ENCODE measurements at places on chromosomes 1 and 21. TPM values are rescaled to one million over a fixed set of nuclear protein-coding genes. Genes with fewer than 3 reads are reported as not detected.

Gene WNT2B
- total RNA-seq, result 0.40 TPM

DNA sequence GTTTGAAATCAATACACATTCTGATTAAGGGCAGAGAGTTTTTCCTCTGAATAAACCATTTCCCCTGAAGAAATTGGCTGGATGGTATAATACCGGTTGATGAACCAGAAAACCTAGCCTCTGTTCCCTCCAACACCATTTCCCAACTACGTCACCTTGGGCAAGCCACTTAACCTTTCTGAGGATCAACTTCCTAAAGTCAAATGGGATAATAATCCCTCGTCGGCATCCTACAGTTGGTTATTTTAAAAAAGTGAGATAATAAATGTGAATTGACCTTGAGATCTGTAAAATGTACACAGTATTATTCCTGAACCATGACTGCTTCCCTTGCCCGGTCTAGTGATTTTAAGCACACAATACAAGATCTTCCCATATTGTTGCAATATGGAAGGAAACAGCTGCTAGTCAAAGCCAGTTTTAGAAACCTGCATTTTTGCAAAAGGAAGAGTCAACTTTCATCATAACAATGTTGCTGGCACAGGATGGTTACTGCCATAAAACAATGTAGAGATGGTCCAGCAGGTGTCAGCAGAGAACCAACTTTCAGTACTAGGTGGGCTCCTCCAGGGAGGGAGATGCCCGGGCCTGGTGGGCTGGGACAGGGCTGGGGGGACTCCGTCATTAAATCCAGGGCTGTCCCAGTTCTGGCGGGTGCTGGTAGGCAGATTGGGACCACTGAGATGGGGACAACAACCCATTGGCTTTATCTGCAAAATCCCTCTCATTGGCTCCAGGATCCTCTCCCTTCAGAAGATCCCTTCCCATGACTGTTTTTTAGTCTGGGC lies 5.2 kb upstream of the HLX start:
- H3K4me3 ChIP-seq, result no peak overlapping the region
- H3K36me3 ChIP-seq, result no peaks in the 10 kb centered on the region
- H3K27ac ChIP-seq, result no peak overlapping the region
- peak; percentile 85 for DNase-seq
- peaks cover 5% of the 10 kb centered on the region for H3K4me1 ChIP-seq

GRCh38 chr1:29264773-29265389 lies 28.6 kb downstream of the PTPRU start:
- no peak overlapping the region for H3K27ac ChIP-seq
- H3K36me3 ChIP-seq, result peaks cover 5% of the 10 kb centered on the region

GRCh38 chr1:173249349-173249748 lies 42.2 kb upstream of the TNFSF4 start:
- H3K4me1 ChIP-seq, result no peaks in the 10 kb centered on the region
- H3K27me3 ChIP-seq, result no peaks in the 10 kb centered on the region
- no peak overlapping the region for H3K27ac ChIP-seq
- H3K4me3 ChIP-seq, result no peak overlapping the region
- no peak for DNase-seq
- H3K36me3 ChIP-seq, result no peaks in the 10 kb centered on the region

- no peaks in the 10 kb centered on the region for H3K27me3 ChIP-seq
- DNase-seq, result peak; percentile 63
- peak overlapping the region; percentile 19 for H3K27ac ChIP-seq
- H3K4me3 ChIP-seq, result peak overlapping the region; percentile 100
- H3K4me1 ChIP-seq, result peaks cover 14% of the 10 kb centered on the region
- peaks cover 10% of the 10 kb centered on the region for H3K36me3 ChIP-seq
Observed at GRCh38 chr1:109547463-109548320, 723 bp upstream of the GNAI3 start.

GRCh38 chr1:198118134-198118533 lies 38.7 kb upstream of the NEK7 start:
- no peaks in the 10 kb centered on the region for H3K36me3 ChIP-seq
- no peak overlapping the region for H3K27ac ChIP-seq
- H3K27me3 ChIP-seq, result no peaks in the 10 kb centered on the region
- H3K4me1 ChIP-seq, result no peaks in the 10 kb centered on the region

- peaks cover 54% of the 10 kb centered on the region for H3K36me3 ChIP-seq
- no peaks in the 10 kb centered on the region for H3K4me1 ChIP-seq
- H3K27ac ChIP-seq, result no peak overlapping the region
- no peaks in the 10 kb centered on the region for H3K27me3 ChIP-seq
Observed at GRCh38 chr1:234605399-234605982, 4.5 kb downstream of the IRF2BP2 start.

- H3K4me3 ChIP-seq, result peak overlapping the region; percentile 22
- H3K36me3 ChIP-seq, result peaks cover 20% of the 10 kb centered on the region
- no peak for DNase-seq
- peaks cover 40% of the 10 kb centered on the region for H3K4me1 ChIP-seq
Observed at GRCh38 chr1:33005117-33005837, 31.4 kb downstream of the AK2 start.

GRCh38 chr1:57623791-57624538 lies 200.1 kb upstream of the DAB1 start:
- no peak overlapping the region for H3K4me3 ChIP-seq
- no peaks in the 10 kb centered on the region for H3K36me3 ChIP-seq
- H3K27me3 ChIP-seq, result no peaks in the 10 kb centered on the region
- H3K27ac ChIP-seq, result no peak overlapping the region
- H3K4me1 ChIP-seq, result peaks cover 21% of the 10 kb centered on the region
- DNase-seq, result peak; percentile 63

DNA sequence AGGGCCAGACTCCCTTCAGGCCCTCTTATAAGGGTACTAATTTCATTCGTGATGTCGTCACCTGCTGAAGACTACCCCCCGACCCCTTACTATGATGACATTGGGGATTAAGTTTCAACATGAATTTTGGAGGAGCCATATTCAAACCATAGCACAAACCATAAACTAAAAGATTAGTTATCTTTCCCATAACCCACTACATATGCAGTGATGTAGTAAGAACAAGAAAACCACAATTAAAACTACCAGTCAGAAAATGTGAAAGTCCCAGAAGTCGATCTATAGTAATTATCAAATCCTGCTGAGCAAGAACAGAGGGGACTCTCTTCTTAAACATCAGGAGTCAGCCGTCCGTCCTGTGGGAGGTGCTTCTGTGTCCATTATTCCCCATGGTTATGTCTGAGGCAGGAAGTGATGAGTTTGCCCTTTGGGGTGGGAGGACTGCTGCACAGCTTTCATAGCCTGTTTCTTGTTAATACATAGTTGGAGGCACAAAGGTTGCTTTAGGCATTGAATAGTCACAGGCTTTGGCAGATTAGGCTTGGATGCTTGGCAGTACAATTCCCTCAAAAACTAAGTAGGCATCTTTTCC lies 35.9 kb upstream of the PTGFRN start:
- H3K36me3 ChIP-seq, result no peaks in the 10 kb centered on the region
- no peaks in the 10 kb centered on the region for H3K27me3 ChIP-seq
- no peak overlapping the region for H3K4me3 ChIP-seq
- H3K27ac ChIP-seq, result no peak overlapping the region

DNA sequence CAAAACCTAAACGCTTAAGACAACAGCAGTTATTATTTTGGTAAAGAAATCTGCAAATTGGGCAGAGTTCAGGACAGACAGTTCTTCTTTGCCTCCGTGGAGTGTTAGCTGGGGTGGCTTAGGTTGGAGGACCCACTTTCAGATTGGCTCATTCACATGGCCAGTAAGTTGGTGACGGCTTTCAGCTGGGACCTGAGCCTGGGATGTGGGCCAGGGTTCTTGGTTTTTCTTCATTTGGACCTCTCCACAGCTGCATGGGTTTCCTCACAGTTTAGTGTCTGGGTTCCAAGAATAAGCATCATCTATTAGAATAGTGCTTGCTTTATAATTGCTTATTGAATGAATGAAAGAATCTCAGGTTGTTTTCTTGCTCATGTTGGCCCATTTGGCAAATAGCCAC lies 72.2 kb downstream of the ATF6 start:
- H3K4me1 ChIP-seq, result no peaks in the 10 kb centered on the region
